HT1080 (cell line): ENCODE measurements at places on chromosomes 1 and 21.
A peak's percentile ranks its signal among the peaks of the same experiment; 100 is the strongest.

GRCh38 chr1:67647036-67647798, 37.8 kb upstream of the GADD45A start:
- DNase-seq = peak; percentile 82

GRCh38 chr1:240888039-240888786, 276.3 kb upstream of the GREM2 start:
- DNase-seq = peak; percentile 24

- DNase-seq = peak; percentile 80
Measured at GRCh38 chr21:34771512-34772028, 102.8 kb downstream of the CLIC6 start.

DNA sequence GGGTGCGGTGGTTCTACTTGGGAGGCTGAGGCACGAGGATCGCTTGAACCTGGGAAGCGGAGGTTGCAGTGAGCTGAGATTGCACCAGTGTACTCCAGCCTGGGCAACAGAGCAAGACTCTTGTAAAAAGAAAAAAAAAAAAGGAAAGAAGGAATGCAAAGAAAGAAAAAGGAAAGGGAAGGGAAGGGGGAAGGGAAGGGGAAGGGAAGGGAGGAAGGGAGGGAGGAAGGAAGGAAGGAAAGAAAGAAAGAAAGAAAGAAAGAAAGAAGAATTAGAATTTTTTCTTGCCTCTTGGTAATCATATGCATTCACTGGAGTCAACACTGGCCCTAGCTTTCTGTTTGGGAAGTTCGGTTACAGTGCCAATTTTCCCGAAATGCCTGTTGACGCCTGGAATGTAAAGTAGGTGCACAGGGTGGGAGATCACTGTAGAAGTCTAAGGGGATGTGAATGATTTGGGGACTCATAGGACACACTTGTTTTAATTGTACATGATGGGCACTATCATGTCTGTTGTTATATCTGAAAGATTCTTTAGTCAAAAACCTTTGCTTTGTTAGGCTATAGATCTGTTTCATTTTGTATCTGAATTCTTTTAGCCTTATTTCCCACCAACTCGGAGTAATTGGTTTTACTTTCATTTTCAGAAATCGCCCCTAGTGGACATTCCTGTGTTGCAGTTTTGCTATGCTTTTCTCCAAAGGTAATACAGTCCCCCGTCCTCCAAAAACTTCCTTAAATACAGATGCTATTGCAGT, 59.8 kb upstream of the MORC3 start:
- DNase-seq = peak; percentile 70
